Neural crest cell (in vitro differentiated cells): ENCODE measurements at places on chromosomes 3 and 15.

DNA sequence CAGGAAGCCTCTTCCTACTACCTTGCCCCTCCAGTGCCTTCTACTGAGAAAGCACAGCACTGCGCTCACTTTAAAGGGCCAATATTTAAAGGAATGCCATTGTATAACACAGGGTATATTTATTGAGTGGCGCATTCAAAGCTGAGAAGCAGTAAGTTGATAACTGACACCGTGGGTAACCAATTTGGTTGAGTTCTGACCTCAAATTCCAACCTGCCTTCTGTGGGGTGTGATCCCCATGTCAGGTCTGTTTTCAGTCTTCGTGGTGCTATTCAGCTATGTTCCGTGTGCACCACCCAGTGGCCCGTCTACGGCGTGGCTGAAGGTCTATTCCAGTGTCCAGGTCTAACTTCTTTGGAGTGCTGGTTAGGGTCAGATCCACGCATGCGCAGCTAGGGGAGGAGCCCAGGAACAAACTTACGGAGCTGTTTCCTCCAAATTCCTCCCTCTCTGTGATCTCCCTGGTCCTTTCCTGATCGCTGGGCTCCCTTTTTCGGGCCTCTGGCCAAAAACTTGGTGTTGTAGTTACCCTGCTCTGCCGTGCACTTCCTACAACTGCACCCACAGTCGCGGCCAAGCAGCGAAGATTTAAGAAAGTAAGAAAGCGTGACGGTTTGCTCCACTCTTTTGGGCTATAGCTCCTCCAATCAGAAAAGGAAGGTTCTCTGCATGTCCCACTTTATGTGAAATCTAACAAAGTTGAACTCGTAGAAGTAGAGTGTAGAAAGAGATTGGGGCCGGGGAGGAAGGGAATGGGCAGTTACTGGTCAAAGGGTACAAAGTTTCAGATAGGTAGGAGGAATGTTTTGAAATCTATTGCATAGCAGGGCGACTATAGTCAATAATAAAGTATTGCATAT is 7.7 kb downstream of the LRRC2 start:
- DNase-seq = peak; percentile 51

DNA sequence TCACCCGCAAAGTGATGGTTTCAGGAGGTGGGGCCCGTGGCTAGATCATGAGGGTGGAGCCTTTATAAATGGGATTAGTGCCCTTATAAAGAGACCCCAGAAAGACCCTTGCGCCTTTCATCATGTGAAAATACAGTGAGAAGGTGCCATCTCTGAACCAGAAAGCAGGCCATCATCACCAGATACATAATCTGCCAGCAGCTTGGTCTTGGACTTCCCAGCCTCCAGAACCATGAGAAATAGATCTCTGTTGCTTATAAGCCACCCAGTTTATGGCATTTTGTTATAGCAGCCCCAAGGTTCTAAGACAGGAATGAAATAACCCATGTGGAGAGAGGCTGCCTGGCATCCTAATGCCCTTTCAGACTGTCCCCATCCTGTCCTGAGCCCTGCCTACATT is 127.8 kb upstream of the SMAD3 start:
- no peak for DNase-seq

DNA sequence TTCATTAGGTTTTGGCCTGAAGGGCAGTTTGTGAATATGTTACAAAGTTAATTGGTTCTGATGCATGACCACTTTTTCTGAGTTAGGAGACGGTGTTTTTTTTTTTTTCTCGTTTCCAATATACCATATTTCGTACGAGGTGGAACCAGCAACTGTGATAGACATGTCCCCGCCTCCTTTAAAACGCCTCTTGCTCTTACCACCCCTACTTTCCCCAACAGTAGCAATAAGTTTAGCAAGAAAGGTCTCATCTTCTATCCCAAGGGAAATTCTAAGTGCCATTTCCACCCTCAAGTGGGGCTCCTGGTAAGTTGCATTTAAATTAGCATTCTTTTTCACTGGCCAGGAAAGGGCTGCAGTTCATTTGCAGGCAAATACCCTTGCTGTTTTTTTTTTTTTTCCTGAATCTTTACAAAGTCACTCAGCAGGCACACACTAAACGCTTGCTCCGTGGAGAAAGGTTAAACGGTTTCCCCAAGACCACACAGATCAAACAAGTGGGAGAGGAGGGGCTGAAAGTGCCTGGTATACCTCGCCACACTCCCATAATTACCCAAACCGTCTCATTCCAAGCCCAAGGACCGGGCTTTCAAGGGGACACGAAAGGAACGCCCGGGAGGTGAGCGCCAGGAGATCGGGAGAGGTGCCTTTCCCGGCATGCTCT is 39.5 kb upstream of the MGA start:
- DNase-seq = no peak

DNA sequence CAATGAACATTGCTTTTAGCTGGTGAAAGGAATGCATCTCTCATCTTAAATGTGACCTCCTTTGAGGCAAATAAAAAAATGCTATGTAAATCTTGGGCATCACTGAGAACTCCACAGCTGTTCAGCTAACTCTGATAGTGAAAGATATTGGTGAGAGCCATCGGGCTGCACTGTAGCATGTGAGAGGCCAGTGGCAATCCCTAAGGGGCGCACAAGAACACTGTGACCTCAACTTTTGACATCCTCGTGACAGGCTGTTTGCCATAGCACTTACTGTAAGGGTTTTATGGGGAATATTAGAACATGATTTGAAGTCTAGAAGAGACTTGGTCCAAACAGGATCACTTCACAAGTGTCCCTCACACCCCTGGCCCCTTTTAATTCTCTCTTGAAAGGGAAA is 697.9 kb downstream of the MCTP2 start:
- no peak for DNase-seq

- peak; percentile 61 for DNase-seq
Observed at GRCh38 chr3:126654571-126655383, at the start of gene TXNRD3. TXNRD3 (minus strand) TSS chr3:126655124.

- DNase-seq = no peak
Observed at GRCh38 chr3:138300647-138301046, 29.0 kb downstream of the NME9 start.

DNA sequence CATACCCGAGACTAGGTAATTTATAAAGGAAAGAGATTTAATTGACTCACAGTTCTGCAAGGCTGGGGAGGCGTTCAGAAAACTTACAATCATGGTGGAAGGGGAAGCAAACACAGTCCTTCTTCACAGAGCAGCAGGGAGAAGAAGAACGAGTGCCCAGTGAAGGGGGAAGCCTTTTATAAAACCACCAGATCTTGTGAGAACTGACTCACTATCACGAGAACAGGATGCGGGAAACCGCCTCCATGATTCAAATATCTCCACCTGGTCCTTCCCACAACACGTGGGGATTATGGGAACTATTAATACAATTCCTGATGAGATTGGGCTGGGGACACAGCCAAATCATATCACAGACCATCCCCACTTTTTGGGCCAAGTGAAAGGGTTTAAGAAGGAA is 58.8 kb upstream of the CTXND1 start:
- DNase-seq = no peak

- no peak for DNase-seq
Observed at GRCh38 chr3:176655404-176656094, 541.7 kb downstream of the TBL1XR1 start.

DNA sequence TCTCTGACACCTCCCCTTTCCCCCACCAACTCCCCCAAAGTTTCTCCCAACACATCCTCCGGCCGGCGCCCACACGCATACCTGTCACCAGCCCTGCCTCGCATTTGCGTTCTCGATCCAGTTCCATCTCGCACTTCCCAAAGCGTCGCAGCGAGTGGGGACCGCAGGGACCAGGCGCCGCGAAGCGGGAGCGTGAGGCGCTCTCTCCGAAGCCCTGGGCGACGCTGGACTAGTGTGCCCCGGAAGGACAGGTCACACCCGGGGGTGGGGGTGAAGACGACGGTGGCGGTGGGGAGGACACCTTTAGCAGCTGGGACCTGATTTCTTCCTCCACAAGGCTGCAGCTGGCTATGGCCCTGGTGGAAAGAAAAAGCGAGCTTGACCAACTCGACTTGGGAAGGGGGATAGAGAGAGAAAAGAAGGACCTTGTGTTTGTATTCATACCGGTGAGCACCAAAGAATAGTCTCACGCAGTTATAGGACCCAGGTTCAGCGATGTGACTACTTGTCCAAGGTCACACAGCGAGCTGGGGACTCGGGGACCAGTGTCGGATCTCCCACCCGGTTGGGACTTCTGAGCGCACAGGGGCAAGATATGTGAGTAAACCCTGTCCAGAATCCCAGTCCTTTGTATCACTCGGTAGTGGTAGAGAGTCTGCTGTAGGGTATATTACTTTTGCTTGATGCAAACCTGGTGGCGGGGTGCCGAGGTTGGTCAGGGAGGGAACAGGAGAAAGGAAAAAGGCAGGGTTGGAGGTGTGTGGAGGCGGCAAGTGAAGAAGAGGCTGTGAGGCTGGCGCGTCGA is 607 bp upstream of the GHSR start:
- no peak for DNase-seq

- no peak for DNase-seq
Observed at GRCh38 chr15:63545520-63545919, 41.1 kb downstream of the USP3 start.

DNA sequence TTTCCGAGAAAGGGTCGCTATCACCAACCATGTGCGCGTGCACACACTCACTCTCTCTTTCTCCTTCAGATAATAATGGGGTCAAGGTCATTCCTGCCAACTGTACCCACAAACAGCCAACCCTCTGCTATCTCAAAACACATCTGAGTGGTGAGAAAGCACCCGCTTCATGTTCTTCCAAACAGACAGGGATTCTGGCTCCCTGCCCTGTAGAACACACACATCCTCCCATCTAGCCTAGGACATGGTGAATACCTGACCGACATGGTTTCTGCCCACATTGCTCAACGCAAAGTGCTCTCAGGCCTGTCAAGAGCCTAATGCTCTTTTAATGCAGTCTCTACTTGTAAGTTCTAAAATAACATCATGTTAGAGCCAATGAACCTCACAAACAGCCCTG is 302.2 kb downstream of the FOXP1 start:
- no peak for DNase-seq
